ENCODE measurements at places on chromosomes 5 and 9. TPM values are rescaled to one million over a fixed set of nuclear protein-coding genes. Genes with fewer than 3 reads are reported as not detected.

Gene POC5
- total RNA-seq: 8.4 TPM

Gene CAMK2A
- total RNA-seq: not detected

DNA sequence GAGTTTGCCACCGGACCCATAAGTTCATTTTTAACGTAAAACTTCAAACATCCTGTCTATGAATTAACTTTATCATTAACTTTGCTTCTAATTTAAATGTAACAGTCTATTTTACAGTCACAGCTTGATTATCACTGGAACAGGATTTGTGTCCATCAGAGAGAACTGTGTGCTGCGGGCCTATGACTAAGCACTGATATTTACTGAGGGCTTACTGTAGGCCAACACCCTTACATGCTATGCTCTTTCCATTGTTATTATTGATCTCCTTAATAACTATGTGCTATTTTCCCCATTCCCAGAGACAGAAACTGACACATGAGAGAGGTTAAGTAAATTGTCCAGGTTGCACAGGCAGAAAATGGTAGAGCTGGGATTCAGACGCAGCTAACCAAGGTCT lies 24.0 kb upstream of the GPR151 start:
- no peaks in the 10 kb centered on the region for H3K36me3 ChIP-seq
- no peak for DNase-seq
- H3K4me3 ChIP-seq: no peak overlapping the region

DNA sequence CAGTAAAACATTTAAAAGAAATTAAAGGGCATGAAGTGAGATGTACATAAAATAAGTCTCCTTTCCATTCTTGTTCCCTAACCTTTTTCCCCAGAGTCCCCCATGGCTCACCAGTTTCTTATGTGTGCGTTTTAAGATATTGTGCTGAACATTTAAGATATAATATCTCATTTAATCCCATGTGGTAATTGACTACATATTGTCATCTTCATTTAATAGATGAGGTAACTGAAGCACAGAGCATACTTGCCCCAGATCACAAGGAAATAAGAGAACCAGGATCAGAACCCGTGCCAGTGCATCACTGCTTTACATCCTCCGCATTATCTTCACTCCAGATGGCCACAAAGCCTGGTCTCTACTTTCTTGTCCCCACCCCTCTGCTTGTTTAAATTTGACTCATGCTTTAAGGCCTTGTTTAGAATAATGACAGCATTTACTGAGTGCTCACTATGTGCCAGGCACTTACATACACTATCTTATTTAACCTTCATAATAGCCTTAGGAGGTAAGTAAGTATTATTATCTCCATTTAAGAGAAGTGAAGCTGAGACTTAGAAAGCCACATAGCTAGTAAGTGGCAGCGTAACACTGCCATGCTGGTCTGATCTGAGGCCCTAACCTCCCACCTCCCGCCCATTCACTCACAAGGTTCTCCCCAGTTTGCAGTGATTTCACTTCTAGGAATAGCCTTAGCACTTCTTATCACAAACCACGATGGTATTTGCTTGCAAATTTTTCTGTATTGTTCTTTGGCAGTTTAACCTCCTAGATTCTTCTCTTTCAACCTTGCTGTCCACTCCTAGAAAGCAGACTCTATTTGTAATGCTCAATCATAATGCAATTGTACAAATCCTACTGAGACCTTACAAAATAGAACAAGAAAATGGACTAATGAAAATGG lies 78.4 kb upstream of the IL6ST start:
- H3K4me1 ChIP-seq: no peaks in the 10 kb centered on the region

GRCh38 chr5:137278476-137278875 lies 220.7 kb downstream of the SPOCK1 start:
- no peaks in the 10 kb centered on the region for H3K27me3 ChIP-seq
- H3K27ac ChIP-seq: no peak overlapping the region
- DNase-seq: no peak
- no peaks in the 10 kb centered on the region for H3K36me3 ChIP-seq
- H3K4me3 ChIP-seq: no peak overlapping the region

Measured in stomach (tissue), 19 donors.